ENCODE measurements at places on chromosomes 5 and 9.

DNA sequence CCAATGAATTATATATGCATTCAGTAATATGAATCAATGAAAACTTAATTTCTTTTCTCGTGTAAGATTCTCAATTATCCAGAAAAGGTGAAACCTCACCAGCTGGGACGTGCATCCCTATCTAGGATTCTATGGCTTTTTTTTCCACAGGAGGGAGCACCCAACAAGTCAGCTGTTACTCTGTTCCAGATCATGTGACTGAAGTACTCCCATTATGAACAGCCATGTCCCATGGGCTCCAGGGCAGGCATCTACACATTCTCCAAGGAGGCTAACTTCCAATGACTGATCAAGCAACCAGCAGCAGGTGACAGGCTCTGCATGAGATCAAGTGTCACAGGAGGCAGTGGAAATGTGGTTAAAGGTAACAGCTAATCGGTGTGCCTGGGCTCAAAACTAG is 118.8 kb downstream of the ELAVL2 start:
- no peak for DNase-seq

DNA sequence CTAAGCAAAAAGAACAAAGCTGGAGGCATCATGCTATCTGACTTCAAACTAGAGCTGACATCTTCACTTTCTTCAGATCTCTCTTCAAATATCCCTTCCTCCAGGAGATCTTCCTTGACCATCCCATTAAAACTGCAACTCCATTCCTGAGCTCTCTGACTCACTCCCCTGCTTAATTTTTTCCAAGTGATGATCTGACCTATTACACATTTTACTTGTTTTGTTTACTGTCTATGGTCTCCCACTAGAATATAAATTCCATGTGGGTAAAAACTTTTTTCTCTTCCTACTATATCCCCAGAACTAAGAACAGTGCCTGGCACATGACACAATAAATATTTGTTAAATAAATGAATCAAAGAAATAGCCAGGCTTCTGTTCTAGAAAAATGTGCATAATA is 87.5 kb downstream of the SLIT3 start:
- no peak for DNase-seq

DNA sequence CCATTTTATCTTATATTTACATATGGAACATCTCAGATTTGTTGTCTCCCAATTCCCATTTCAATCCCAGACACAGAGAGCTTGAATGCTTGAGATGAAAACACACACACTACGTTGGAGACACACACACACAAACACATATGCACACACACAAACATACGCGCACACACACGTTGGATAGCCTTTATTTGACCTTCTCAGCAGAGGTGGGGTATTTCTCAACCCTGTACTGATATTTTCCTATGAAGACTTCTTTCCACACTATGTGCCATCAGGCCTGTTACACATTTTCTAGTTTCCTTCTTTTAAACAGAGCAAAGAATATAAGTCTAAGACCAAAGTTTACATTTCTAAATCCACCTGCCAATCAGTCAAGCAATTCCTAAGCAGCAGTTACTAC is 291.0 kb downstream of the TAF11L14 start:
- DNase-seq: no peak

DNA sequence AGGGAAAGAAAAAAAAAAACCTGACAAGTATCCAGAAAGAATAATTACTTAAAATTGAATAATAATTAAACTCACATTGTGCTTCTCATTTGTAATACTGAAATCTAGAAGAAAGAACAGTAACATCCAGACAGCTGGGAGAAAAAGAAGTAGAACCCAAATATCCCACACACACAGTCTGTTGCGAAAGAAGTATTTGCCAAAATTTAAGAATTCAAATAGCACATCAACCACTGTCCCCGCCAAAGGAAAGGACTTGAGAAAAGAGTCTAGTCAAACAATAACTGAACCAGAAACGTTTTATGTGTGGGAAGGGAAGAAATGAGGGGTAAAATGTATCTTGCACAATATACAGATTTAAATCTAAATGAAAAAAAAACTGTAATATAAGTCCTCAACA is 202.8 kb downstream of the MLLT3 start:
- DNase-seq: no peak

DNA sequence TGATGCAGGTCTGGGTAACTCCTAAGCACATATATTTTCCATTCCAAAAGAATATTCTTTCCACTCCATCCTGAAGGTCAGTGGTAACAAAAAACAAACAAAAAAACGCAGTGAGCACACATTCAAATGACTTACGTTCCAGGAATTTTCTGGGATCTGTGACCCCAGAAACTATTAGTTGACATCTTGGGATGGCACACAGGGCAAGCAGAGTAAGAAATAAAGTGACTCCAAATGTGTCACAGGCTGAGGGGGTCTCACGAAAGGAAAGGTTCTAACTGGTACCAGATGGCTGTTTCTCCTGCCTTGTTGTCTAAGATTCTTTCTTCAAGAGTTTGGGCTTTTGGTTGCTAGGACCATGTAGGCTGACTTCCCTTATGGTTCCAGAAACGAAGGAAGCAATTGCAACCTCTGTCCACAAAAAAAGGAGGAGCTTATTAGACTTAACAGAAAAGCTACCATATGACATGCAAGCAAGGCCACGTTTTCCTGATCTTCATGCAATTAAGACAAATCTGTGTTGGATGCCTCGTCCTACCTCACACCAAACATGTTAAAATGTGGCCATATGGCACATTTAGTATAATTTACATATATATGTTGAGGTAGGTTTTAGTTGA is 32.7 kb downstream of the PTGS1 start:
- DNase-seq: no peak

DNA sequence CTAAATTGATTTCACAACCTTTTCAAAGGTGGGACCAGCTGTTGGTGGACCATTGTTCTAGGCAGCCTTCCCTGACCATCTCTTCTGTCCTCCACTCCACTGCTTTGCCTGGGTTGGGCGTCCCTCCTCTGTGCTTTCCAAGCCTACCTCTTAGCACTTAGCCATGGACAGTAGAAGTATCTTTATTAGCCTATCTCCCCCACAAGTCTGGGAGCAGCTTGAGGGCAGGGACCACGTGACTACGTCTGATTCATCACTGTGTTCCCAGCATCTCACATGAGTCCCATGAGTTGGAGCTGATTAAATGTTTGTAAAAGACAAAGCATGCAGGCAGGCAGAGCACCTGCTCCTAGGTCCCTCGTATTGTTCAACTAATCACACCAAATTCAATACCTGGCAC is 20.9 kb downstream of the MORN5 start:
- DNase-seq: no peak

GRCh38 chr5:476102-476813 is 33.3 kb downstream of the EXOC3 start:
- DNase-seq: no peak

DNA sequence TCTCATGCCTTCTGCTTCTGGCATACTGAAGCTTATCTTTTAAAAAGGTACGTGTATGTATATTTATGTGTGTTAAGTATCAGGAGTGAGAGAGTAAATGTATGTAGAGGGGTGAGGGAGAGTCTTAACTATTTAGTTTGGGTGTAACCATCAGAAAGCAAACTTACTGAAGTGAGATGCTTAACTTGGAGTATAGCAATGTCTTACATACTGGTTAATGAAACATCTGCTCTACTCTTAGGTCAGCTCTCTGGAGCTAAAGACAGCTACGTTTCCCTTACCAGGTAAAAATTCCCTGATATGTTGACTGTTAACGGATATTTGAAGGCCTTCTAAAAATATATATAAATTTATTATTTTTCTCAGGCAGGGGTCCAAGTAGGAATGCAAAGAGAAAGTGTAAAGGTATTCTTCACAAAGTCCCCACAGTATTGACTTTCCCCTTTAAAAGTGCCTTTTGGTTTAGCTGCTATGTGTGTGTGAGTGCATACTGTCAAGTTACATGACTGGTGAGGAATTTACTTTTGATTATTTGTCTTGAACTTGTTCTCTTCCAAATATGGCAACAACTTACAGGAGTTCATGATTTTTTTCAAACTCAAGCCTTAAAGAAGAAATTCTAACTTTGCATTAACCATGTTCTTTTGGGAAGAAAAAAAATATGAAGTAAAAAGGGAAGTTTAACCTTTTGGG is 12.3 kb upstream of the C5orf24 start:
- DNase-seq: no peak

DNA sequence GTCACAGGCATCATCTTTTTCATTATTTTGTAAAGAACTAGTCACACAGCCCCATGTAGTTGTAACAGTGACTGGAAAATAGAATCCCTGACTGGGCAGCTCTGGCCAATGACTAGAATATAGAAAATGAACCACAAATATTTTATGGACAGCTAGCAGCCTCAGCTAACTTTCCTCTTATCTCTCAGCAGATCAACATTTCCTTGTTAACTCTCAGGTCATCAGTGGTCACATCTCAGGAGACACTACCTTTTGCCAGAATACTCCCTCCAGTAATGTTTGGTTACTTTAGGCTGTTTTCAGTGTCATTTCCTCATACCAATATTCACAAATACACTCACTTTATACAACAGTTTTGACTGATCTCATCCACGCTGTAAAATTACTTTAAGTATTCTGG is 43.9 kb downstream of the FAM169A start:
- DNase-seq: no peak

- no peak for DNase-seq
These were observed 63.3 kb upstream of the DPYSL3 start for GRCh38 chr5:147573211-147573610.

DNA sequence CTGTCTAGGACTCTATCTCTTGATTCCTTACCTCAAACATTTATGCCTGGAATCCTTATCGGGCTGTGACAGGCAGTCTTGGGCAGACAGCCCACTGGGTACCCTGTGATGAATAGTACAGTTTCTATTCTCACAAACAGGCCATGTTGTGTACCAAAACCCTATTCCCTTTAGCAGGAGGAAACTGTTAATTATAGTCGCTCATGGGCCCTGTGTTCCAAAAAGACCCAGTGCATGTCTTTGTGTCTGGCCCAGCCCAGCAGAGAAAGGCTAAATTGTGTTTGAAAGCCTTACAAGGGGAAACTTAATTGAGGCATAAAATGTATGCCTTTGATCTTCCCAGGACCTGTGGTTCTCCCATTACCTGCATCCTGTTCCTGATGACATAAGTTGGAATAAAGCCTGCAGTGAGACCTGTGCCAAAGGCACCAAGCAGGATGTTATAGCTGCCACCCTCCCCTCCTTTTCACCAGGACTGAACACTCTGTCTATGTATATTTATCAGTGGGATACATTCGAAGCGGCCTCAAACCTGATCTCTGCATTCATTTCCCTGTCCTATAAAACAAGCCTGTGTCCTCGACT is 43.3 kb downstream of the TLR4 start:
- no peak for DNase-seq

GRCh38 chr9:134187110-134187531 is 22.8 kb upstream of the RNU6ATAC start:
- no peak for DNase-seq

- DNase-seq: no peak
These were observed 200.2 kb downstream of the SEMA6A start for GRCh38 chr5:116374434-116374852.

- no peak for DNase-seq
These were observed 58.4 kb downstream of the TTC39B start for GRCh38 chr9:15248621-15249020.

- no peak for DNase-seq
These were observed 12.6 kb downstream of the ISL1 start for GRCh38 chr5:51395666-51396356.

DNA sequence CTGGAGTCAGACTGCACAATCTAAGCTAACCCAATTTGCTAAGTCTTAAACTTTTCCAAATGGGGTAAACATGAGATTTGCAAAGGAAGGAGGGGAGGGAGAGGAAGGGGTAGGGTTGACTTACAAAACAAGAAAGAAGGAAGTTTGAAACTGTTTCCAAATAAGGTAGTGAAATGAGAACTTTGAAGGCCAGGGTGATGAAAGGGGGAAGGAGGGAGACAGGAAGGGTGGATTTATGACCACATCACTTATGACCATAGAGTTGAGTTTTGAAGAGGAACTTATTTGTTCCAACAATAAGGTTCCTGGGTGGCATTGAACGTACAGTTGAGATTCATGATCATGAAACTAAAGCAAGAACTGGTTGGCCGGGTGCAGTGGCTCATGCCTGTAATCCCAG is 72.5 kb upstream of the DAPK1 start:
- no peak for DNase-seq

- no peak for DNase-seq
These were observed 24.4 kb upstream of the GAS1 start for GRCh38 chr9:86971742-86972141.

DNA sequence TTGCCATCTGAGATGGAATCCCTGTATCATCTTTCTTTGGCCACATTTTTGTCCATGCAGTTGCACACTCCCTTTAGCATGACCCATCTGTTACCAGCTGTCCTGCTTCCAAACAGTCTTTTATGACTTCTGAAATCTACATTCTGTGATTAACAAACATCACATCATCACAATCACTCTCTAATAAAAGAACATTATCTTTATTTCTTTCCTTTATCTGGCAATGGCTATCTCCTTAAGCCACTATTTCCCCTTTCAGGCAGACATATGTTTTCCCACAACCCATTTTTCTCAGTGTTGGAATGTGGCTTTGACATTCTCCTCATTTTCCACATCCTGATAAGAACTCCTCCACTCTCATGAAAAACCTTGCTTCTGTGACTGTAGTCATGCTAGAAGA is 141.0 kb downstream of the ST8SIA4 start:
- no peak for DNase-seq

GRCh38 chr5:147805030-147805454 is 22.5 kb upstream of the JAKMIP2 start:
- no peak for DNase-seq

DNA sequence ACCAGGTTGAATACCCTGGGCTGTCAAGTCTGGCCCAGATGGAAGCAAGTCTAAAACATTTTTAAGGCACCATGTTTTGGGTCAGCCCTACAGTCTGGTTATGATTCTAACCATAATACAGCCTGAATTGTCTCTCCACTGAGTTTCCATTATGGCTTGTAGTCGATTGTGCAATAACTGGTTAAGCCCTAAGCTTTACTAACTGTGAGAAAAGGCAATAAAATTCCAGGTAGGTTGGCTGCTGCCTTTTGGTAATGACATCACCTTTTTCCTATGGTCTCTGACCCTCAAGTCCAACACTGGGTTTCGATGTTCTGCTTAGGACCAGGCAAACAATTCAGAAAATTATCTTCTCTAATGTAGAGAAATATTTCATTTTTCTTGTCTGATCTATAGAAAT is 243.3 kb downstream of the ACTL7B start:
- DNase-seq: no peak

- DNase-seq: no peak
These were observed 20.5 kb downstream of the ERAP2 start for GRCh38 chr5:96896806-96897205.

DNA sequence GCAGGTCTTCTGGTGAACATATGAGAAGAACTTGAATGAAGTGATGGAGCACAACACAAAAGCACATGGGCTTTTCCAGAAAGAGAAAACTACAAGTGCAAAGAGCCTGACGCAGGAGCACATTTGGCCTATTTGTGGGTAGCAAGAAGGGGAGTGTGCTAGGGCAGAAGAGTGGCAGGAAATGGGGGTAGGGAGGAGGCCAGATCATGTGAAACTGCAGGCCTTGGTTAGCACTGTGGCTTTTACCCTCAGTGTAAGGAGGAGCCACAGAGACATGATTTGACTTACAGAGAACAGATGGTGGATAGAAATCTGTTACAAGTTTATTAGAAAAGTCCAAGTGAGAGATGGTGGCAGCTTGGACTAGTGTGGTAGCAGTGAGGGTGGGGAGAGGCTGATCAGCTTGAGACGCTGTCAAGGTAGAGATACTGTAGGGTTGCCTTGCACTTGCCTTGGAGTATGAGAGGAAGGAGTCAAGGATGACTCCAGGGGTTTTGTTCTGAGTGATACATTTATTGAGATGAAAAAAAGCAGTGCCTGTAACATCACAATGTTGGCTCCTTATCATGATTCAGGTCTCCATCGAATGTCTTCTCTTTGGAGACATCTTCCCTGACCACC is 126.7 kb downstream of the PPP2R2B start:
- no peak for DNase-seq

GRCh38 chr5:126718236-126718868 is 58.6 kb upstream of the LMNB1 start:
- DNase-seq: no peak
